Bronchial epithelial cell (primary cell): ENCODE measurements at places on chromosomes 3 and 15. TPM values are rescaled to one million over a fixed set of nuclear protein-coding genes. Genes with fewer than 3 reads are reported as not detected.

The EBLN2 gene
- 5.3 and 5.6 TPM in 2 replicates for total RNA-seq

The AGBL1 gene
- not detected in 2 replicates for total RNA-seq

The CLN6 gene
- 6.1 and 8.2 TPM in 2 replicates for total RNA-seq

The WDR93 gene
- not detected in 2 replicates for total RNA-seq

The SCN11A gene
- total RNA-seq: not detected in 2 replicates

The CYP8B1 gene
- not detected in 2 replicates for total RNA-seq

The ARL8B gene
- total RNA-seq: 145 and 146 TPM in 2 replicates

The CMTM8 gene
- total RNA-seq: 0.79 and 1.2 TPM in 2 replicates

The CSK gene
- 28.9 and 29.2 TPM in 2 replicates for total RNA-seq

The TASOR gene
- 45.0 and 49.4 TPM in 2 replicates for total RNA-seq

The ZPLD1 gene
- total RNA-seq: 2.6 and 3.9 TPM in 2 replicates

The EFHB gene
- total RNA-seq: 0.13 and 0.26 TPM in 2 replicates

The ZKSCAN7 gene
- 2.2 and 2.9 TPM in 2 replicates for total RNA-seq

The GOLGA6L4 gene
- 0.53 and 1.3 TPM in 2 replicates for total RNA-seq

The LMOD3 gene
- not detected in 2 replicates for total RNA-seq

The KLHL6 gene
- total RNA-seq: under 0.01 TPM in 2 replicates

The YEATS2 gene
- total RNA-seq: 18.2 and 19.7 TPM in 2 replicates

The ARHGAP11A gene
- 1.1 and 1.2 TPM in 2 replicates for total RNA-seq

The GOLGA8M gene
- total RNA-seq: 0.13 TPM in 1 of 2 replicates, not detected in the other

The GABRR3 gene
- total RNA-seq: not detected in 2 replicates

The CASR gene
- total RNA-seq: not detected in 2 replicates

The DLL4 gene
- 0.13 TPM in 1 of 2 replicates, not detected in the other for total RNA-seq

The MUC13 gene
- not detected in 2 replicates for total RNA-seq

The MME gene
- 16.9 and 25.3 TPM in 2 replicates for total RNA-seq

The VPS39 gene
- 22.6 and 34.9 TPM in 2 replicates for total RNA-seq

The DPPA2 gene
- not detected in 2 replicates for total RNA-seq

The CLRN1 gene
- total RNA-seq: not detected in 2 replicates

The SLC15A2 gene
- total RNA-seq: 2.6 and 2.8 TPM in 2 replicates

The ATP10A gene
- total RNA-seq: 0.26 and 1.8 TPM in 2 replicates

The HYAL2 gene
- total RNA-seq: 55.0 and 63.0 TPM in 2 replicates

The COL8A1 gene
- total RNA-seq: 2.7 and 3.9 TPM in 2 replicates

The CHRD gene
- total RNA-seq: not detected in 2 replicates

The TMEM207 gene
- not detected in 2 replicates for total RNA-seq

The CPNE9 gene
- not detected in 2 replicates for total RNA-seq

The PROS1 gene
- total RNA-seq: 4.2 and 6.0 TPM in 2 replicates

The FBXL2 gene
- total RNA-seq: 9.1 and 13.4 TPM in 2 replicates

The WDR72 gene
- under 0.01 and 0.13 TPM in 2 replicates for total RNA-seq

The GALNT15 gene
- total RNA-seq: 0.53 TPM in 1 of 2 replicates, not detected in the other

The HGD gene
- under 0.01 and 0.38 TPM in 2 replicates for total RNA-seq

The DPH3 gene
- 15.0 and 20.6 TPM in 2 replicates for total RNA-seq
